ENCODE measurements at places on chromosomes 6 and 20. TPM values are rescaled to one million over a fixed set of nuclear protein-coding genes. Genes with fewer than 3 reads are reported as not detected.

CLIC5 gene
- total RNA-seq, result 11.8 TPM

MAFB gene
- 45.0 TPM for total RNA-seq

RAMACL gene
- 9.7 TPM for total RNA-seq

BPIFB4 gene
- total RNA-seq, result not detected

NTSR1 gene
- total RNA-seq, result not detected

RAB44 gene
- total RNA-seq, result not detected

ENPP1 gene
- 62.9 TPM for total RNA-seq

CYP39A1 gene
- total RNA-seq, result 6.3 TPM

IL17F gene
- total RNA-seq, result not detected

All from thyroid gland (tissue), 4 donors.